ENCODE measurements at places on chromosomes 5 and 9.

DNA sequence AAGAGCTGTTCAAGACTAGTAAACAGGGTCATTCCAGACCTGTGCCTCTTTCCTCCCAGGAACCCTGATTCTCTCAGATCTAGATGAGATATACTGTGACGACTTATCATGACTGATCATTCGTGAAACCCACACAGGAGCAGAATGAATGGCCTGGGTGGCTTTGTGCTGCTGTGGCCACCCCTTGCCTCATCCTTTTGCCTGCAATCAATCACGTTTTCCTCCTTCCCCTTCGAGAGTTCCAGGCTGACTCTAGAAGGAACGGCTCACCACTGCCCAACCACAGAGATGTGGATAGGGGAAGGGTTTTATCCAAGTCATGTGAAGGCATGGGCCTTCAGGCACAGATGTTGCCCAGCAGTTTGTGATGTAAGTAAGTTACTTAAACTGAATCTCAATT, 5.8 kb downstream of the ANXA6 start:
- DNase-seq = no peak

- DNase-seq = no peak
These were observed 111.0 kb upstream of the NFIB start for GRCh38 chr9:14424983-14425382.

DNA sequence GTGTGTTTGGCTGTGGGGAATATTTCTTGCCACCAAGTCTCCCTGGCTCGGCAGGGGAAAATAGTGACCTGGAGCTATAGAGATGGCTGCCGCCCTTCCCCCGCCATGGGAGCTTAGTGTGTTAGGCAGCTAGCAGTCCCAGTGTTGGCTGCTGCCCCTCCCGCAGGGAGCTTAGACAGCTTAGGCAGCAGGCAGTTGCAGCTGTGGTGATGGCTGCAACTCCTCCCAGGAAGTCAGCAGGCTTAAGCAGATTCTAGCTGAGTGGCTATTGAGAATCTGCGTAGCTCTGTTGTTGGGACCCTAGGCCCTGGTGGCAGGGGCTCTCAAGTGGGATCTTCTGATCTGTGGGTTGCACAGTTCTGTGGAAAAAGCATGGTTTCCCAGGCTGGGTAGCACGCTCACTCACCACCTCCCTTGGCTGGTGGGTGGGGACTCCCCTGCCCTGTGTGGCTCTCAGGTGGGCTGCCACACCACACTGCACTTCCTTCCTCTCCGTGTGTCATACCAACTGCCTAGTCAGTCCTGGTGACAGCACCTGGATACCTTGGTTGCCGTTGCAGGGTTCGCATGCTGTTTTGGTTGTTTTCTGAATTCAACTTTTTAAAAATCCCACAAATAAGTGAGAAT, 9.3 kb downstream of the OR1N2 start:
- DNase-seq = no peak

GRCh38 chr9:114250648-114251047, 72.2 kb upstream of the ORM1 start:
- DNase-seq = no peak

GRCh38 chr5:56170557-56170956, 62.6 kb downstream of the ANKRD55 start:
- DNase-seq = no peak

All from stimulated activated CD8-positive, alpha-beta memory T cell treated with anti-CD3 and anti-CD28 coated beads, Interleukin-15, amount 100 ng/mL, for 1 hour (primary cell).